ENCODE measurements at places on chromosomes 3 and 15.

- no peak for DNase-seq
These were observed 55.3 kb downstream of the FAM43A start for GRCh38 chr3:194740859-194741491.

DNA sequence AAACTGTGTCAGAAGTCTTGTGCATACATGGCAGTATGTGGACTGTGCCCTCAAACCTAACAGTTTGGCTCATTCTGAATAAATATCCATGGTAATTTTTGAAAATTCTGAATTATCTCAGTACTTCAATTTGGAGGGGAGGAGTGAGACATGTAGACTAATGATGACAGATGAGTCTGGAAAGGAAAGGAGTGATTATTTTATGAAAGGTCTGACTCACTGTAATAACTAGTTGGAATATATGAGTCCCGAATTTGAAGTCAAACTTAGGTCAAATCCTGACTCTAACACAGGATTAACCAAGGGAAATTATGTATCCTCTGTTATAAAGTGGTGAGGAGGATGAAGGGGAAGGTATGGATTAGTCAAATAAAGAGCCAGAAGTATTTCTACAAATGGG is 38.6 kb downstream of the SUCNR1 start:
- DNase-seq: no peak

DNA sequence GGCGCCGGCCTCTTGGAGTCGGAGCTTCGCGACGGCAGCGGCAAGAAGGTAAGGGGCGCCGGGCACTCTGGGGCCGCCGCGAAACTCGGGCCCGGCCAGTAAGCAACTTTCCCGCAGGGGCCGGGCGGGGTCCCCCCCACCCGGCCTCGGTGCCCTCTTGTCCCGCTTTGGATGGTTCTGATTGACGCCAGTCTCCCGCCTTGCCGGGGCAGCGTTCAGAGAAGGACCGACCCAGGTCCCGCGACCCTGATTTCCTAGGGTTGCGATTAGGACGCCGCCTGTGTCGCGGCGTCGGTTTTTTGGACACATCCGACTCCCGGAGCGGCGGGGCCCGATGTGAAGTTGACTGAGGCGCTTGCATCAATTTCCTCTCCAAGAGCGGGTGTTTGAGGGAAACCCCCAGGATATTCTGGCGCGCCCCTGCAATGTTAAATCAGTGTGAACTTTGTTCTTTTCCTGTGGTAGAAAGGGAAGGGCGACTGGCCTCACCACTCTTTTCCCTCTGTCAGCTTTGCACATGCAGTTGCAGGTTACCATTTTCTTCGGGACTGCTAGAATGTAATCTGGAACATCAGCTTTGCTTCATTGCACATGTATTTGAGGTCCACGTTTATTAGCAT is 755 bp downstream of the PDE8A start:
- no peak for DNase-seq

DNA sequence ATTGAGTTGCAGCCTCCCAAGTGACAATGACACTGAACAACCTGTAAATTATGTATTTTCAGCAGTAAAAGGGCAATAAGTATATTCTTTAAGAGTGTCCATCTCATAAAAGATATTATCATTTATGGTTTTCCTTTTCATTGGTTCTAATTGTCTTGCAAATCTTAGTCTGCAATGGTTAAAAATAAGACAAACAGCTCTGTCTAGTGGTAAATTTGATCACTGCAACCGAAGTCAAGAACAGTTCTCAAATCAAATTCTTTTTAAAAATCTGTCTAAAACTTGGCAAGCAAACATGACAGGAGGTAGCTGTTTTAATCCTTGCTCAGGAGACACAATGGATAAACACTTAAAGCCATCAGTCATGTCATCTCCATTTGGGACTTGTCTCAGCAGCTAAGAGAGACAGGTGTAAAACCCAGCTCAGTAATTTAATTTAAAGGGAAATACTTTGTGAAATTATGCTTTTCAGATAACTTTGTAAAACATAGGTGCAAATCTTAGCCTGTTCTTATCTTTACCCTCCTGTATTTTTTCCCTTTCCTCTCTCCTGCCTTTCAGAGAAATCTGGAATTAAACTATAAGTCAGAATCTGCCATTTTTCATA is 150.3 kb upstream of the ARHGEF26 start:
- DNase-seq: no peak

GRCh38 chr15:38427380-38427779 is 26.5 kb upstream of the FAM98B start:
- no peak for DNase-seq

DNA sequence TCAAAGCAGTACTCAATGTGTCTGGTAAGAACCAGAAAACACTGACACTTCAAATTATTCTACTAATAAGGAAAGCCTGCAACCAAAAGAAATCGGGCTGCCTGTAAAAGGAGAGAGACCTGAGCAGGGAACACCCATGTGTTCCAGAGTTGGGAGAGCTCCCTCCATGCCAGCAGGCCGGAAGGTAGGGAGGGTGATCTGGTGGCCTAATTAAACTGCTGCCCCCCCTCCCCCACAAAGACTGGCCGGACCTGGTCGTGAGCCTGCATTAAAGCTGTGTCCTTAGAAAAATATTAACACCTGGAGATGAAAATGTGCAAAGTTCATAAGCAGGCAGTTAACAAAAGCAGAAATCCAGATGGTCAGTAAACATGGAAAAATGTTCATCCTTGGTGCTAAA is 170.6 kb upstream of the BHLHE40 start:
- no peak for DNase-seq

DNA sequence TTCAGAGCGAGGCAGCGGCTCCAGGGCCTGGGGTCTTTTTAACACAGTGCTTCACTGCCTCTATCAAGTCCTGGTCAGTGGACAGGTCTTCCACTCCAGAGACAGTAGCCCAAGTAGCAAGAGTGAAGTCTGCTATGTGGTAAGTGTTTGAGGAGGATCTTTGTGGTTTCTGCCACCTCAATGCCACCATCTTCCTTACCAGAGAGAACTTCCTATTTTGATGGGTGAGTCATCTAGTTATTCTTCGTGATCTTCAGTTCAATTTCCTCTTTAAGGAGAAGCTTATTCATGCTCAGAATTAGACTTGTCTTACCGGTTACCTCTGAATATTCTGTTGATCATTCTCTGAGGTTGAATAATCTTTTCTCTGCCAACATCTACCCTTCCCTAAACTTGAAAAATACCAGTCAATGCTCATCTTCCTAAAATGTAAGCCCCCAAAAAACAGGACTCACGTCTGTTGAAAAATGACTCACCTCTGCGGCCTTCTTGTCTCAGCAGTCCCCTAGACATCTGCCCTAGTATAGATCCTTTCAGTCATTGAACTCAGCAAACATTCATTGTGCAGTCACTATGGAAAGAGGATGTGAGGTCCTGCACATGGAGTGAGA is 32.2 kb upstream of the BCL6 start:
- DNase-seq: peak; percentile 43

DNA sequence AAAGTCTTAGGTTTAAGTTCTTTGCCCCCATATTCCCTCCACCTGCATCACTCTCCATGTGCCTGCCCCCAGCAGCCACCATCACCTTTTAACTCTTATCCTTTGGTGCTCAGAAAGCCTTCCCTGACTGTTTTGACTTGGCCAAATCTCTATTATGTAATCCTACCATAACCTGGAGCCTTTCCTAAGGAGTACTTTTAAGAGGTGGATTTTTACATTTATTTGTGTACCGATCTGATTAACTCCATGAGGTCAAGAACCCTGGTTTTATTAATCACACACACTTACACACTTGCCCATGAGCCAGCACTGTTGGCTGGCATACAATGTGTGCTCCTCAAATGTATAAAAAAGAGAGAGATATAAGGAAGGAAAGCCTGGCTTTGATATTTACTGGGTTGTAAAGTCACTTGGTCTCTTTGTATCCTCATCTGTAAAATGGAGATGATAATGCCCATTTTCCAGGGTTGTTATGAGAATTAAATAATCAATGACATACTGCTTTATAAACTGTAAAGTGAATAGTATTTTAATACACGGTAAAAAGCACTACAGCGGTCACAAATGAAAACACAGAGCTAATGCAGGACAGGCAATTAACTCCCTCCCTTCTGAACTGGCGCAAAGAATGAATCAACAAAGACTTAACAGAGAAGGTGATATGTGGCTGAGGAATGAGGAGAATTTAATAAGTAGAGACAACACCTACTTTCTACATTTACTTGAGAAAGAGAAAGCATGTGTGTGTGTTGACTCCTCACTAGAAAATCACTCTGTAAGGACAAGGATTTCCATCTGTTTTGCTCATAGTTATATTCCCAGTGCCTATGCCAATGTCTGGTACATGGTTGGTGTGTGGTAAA is 45.4 kb downstream of the ATP13A4 start:
- no peak for DNase-seq

- no peak for DNase-seq
These were observed 508 bp upstream of the SMAD6 start for GRCh38 chr15:66701422-66702034.

DNA sequence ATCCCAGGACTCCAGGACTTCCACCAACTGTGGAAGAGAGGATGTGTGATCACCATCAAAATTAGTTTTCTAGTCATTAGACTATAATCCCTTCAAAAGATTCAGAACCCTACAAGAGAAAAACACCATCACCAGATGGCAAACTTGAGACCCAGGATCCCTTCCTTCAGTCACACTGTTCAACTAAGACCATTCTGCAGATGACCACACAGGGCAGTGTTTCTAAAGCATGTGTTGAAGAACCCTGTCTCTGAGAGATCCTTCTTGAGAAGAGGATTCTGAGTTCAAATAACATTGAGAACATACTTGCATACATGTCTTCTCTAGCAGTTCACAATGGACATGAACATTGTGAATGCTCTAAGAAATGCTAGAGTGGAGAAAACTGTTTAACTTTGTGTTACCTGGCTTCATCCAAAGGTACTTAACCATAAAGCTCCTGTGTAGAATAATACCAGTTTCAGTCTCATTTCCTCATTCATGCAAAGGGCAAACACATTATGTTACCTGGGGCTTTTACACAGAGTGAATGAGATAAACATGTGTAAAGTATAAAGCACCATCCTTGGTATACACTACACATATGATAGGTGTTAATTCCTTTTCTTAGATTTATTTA is 2.4 kb upstream of the ADGRG7 start:
- peak; percentile 14 for DNase-seq

- DNase-seq: peak; percentile 6
These were observed 286.4 kb downstream of the ZIC4 start for GRCh38 chr3:147119989-147120388.

DNA sequence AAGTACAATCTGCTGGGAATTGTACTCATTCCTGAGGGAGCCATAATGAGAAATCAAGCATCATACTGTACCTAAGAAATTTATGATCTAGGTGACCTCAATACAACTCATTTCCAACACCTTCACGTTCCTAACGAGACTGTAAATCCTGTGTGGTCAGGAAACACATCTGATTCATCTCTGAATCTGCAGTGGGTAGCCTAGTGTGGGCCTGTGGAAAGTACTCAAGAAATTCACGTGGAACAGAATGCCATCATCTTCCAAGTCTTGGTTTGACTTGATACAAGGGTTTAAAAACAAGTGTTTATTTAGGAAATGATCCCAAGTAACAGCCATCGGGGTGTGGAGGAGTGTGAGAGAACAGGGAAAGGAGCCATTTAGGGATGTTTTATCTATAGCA is 568.9 kb downstream of the EDEM1 start:
- no peak for DNase-seq

GRCh38 chr3:4897765-4898453 is 81.3 kb upstream of the BHLHE40 start:
- DNase-seq: no peak

DNA sequence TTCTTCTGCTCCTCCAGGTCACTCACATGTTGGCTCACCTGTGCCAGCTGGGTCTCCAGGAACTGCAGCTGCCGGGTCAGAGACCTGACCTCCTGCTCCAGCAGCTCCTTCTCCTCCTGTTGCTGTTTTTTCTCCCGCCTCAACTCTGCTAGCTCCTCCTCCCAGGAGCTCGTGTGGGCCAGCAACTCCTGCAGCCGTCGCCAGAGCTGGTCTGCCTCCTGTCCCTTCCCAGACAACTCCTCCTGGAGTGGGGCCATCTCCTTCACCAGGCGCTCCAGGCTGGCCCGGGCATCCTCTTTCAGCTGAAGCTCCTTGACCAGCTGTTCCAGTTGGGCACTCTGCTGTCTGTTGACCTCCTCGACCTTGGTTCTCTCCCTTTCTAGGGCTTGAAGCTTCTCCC is 24.5 kb downstream of the CXCR6 start:
- no peak for DNase-seq

GRCh38 chr15:89112341-89112971 is 24.2 kb downstream of the ABHD2 start:
- DNase-seq: peak; percentile 83

- DNase-seq: no peak
These were observed 163.1 kb downstream of the ZNF385D start for GRCh38 chr3:21587894-21588293.

GRCh38 chr3:192409838-192410683 is 317.3 kb downstream of the FGF12 start:
- no peak for DNase-seq

- no peak for DNase-seq
These were observed 27.8 kb upstream of the FRMD4B start for GRCh38 chr3:69413551-69414207.

GRCh38 chr3:47984075-47984728 is 32.0 kb downstream of the MAP4 start:
- no peak for DNase-seq

GRCh38 chr3:12318758-12319621 is 30.1 kb downstream of the PPARG start:
- DNase-seq: no peak

- DNase-seq: peak; percentile 46
These were observed 51.3 kb downstream of the TLNRD1 start for GRCh38 chr15:81052046-81052445.

DNA sequence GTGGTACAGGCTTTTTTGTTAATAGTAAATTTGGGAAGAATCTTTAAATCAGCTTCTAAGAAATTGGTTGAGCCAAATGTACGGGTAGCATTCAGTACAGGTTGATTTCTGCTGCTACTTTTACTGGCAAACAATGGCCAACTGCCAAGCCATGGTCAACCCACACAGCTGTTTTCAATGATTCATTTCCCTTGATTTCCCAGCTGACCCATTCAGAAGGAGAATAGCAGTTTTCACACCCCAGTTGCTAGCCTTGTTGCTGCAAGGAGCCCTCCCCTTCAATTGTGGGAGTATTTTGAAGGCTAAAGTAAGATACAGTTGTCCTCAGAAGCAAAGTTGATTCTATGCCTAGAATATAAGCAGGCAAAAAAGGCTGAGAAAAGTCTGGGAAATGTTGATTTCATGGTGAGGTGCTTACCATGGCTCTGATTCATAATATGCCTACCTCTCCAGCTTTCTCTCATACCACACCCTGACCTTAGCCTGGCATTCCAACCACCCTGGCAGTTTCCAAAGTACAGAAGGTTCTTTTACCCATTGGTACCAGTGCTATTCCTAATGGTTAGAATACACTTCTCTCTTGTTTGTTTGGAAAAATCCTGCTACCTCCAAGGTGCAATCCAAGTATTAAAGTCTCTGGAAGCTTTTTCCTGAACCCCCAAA is 320.3 kb upstream of the TGFBR2 start:
- DNase-seq: no peak

- peak; percentile 99 for DNase-seq
These were observed 1.4 kb upstream of the RAP2B start for GRCh38 chr3:153160451-153161137.
